ENCODE measurements at places on chromosomes 3 and 15.

GRCh38 chr3:127700406-127700805 lies 27.7 kb downstream of the ABTB1 start:
- DNase-seq = no peak

GRCh38 chr3:114285648-114286230 lies 8.1 kb upstream of the TIGIT start:
- DNase-seq = no peak

- DNase-seq = no peak
Observed at GRCh38 chr3:64422192-64422591, 196.9 kb upstream of the PRICKLE2 start.

- no peak for DNase-seq
Observed at GRCh38 chr15:23602124-23602523, 36.6 kb downstream of the MKRN3 start.

- DNase-seq = no peak
Observed at GRCh38 chr3:30448450-30449289, 157.7 kb upstream of the TGFBR2 start.

DNA sequence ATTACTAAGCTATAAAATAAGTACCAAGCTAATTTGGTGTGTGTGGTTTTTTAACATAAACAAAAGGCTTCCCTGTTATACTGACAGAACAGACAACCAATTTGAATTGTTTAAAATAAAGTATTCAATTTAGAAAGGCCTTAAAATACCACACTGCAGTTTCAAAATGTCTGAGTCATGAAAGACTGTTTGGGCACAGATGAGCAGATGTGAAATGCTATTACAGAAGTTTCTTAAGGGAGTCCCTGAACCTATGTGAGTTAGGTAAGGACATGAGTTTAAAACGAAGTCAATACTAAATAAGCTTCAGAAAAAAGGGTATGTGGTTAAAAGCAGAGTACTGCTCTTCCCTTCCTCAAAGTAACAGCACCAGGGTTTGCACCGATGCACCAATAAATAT lies 69.7 kb upstream of the SETMAR start:
- DNase-seq = no peak

GRCh38 chr15:39669661-39670060 lies 88.8 kb downstream of the THBS1 start:
- no peak for DNase-seq

DNA sequence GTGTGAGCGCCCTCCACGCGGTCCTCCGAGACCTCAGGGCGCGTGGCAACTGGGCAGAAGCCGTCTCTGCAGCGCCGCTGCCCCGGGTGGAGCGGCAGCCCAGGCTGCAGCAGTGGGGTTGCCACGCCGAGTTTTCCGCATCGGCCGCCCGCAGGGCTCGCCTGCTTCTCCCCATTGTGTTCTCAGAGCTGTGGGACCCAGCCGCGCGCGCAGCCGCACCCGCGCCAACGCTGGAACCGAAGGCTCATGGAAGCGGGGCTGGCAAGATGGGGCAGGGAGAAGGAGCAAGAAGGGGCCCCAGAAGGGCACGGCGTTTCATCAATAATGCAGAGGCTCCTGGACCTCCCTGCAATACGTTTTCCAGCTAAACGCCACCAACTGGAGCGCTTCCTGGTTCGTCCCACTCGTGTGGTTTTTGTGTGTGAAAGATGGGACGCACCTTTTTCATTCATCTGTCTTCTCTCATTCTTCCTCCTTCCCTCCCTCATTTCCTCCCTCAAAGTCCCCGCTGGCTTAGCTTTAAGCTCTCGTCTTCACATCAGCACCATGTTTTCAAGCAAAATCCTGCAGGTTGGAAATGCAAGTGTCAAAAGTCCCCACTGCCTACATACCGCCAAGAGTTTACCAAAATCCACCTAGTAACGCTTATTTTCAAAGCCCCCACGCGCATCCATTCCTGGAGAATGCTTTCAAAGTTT lies 1.2 kb downstream of the ROBO1 start:
- no peak for DNase-seq

GRCh38 chr15:53588773-53589172 lies 170.7 kb downstream of the WDR72 start:
- no peak for DNase-seq

- no peak for DNase-seq
Observed at GRCh38 chr3:14791343-14791945, 27.3 kb upstream of the FGD5 start.

- no peak for DNase-seq
Observed at GRCh38 chr3:99330924-99331532, 307.4 kb upstream of the COL8A1 start.

DNA sequence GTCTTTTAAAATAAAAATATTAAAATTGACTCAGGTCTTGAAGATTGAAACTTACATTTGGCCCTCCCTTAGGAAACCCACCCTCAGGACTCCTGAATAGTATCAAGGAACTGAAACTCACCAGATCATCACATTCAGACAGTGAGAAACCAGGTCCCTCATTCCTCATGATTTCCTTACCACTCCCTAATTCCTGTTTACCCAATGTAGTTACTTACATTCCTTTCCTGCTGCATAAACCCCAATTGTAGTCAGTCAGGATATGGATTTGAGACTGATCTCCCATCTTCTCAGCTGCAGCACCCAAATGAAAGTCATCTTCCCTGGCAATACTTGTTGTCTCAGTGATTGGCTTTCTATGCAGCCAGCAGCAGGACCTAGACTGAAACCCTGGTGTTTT lies 8.6 kb downstream of the ATP13A4 start:
- DNase-seq = no peak

- no peak for DNase-seq
Observed at GRCh38 chr3:141920701-141921100, 44.3 kb downstream of the ATP1B3 start.

GRCh38 chr3:45010811-45011333 lies 15.2 kb upstream of the CLEC3B start:
- DNase-seq = no peak

GRCh38 chr3:123157598-123158287 lies 44.0 kb upstream of the SEC22A start:
- DNase-seq = no peak

DNA sequence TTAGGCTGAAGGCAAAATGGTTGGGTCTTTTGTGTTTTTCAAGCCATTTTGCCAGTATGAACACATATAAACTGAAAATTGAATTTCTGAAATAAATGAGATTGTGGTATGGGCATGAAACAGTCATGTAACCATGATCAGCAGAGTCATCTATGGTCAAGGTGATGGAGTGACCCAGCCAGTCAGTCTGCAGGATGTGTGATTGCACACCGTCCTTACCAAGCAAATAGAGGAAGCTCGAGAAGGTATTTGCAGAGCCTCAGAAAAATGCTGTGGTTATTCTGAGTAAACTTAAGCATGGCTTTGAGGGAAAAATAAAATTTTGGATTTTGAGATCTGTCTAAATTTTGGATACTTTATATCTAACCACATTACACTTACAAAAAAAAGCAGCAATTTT lies 95.9 kb upstream of the RNF7 start:
- DNase-seq = no peak

DNA sequence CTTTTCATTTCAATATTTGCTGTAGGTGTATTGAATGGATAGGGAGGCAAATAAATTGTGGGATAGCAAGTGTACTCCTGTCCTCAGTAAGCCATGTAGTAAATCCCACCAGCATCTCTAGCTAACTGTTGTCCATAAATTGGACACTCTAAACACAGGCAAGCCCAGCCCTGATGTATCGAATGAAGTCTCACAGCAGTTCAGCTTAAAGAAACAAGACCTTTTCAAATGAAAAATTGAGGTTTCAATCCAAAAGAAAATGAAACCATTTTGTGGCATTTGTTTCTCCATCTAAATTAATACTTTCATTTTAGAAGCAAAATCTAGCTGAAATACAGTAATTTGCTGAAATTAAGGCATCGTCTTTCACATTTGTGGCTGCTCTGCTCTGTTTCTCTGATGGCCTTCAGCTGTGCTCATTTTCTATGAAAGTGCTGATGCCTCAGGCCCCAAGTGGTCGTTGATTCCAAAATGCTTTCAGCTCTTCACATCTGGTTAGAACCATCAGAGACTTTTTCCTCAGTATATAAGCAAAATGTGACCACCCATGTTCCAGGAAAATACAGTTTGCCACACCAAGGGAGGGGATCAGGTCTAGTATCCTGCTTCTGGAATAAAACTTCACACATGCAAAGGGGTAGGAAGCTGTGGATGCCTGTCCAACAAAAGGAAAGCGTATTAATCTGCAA lies 245.0 kb downstream of the ZMAT3 start:
- no peak for DNase-seq

DNA sequence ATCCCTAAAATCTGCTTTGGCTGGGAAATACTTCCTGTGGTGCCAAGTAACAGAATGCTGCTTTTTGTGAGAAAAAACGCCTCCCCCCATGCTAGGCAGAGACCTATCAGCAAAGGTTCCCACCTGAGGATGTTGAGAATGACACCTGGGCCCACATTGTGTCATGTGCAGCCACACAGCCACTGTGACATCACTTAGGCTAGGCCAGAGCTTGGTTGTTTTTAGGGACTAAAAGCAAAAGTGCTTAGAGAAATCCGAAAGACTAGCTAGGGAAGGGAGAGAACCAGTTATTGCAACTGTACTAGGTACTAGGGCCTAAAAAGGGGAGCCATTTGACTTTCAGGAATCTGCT lies 6.2 kb downstream of the ZDHHC3 start:
- DNase-seq = no peak

GRCh38 chr3:76177610-76178009 lies 392.3 kb upstream of the ZNF717 start:
- DNase-seq = no peak

DNA sequence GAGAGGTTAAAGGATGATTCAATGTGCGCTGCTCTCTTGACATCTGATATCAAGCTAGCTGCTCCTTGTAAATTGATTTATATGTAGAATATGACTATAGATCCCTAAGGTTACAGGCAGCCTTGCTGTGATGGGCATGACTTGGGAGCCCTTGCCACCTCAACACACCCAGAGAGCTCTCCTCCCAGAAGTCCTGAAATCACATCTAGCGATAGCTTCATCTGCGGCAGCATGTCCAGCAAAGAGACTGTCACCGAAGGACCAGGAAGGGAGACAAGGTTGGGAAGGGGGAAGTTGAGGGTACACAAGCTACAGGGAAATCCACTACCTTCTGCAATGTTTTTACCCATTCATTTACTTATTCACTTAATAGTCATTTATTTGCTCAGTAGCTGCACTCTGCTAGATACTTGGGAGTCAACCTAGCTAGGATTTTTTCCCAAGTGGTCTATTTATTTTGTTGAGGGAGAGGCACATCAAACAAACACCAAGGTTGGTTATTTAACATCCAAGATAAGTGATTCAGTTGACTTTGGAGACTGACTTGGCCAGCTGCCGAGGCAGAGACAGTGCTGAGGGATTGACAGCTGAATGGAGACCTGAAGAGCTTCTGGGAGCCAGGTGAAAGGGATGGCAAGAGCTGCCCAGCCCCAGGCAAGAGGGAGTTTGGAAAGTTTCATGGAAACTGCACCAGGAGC lies 205.8 kb upstream of the IL12A start:
- DNase-seq = no peak

GRCh38 chr15:86036243-86036642 lies 43.4 kb upstream of the AGBL1 start:
- no peak for DNase-seq

DNA sequence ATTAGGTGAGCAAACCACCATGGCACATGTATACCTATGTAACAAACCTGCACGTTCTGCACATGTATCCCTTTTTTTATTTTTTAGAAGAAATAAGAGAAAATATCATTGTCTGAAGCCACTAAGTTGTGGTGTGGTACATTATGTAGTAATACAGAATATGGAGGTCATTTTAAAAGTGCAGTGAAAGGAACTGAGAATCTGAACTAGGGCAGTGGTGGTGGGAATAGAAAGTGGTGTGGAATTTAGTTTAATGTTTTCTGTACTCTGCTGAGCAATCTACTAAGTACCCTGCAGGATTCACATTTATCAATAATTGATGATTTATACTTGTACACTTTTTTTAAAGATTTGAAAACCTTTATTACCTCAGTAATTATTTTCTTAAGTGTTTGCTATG lies 283.5 kb downstream of the CHL1 start:
- no peak for DNase-seq

- no peak for DNase-seq
Observed at GRCh38 chr3:120864541-120864940, 43.5 kb upstream of the STXBP5L start.

DNA sequence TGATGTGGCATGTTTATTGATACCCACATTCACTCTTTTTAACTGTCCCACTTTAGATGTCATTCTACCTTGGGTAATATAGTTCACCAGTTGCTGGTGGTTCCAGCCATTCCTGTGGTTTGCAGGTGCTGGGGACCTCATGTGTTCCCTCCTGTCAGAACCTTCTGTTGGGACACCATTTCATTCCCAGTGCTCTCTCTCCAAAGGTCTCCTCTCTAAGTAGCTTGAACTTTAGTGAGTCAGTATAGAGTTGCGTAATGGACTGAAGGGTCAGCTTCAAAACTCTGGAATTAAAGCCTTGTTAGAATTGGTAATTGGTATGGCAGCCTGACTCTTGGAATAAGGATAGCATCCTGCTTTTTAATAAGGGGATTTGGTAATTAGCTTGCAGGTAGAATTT lies 108.5 kb downstream of the PLCL2 start:
- DNase-seq = no peak

DNA sequence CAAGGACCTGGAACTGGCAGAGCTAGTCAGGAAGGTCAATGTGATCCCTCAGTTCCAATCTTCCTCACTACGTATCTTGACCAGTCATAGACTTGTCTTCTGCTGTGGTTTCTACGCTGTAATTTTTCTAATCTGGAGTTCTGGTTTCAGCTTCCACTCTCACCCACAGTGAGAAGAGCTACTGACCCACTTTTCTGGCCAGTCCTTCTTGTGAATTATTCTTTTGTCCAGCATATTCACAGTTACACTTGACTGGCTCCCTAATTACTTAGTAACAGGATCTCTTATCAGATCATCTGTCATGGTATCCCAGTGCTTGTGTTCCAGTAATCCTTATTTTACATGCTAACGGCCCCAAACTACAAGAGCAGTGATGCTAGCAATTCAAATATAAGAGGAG lies 72.4 kb upstream of the MME start:
- no peak for DNase-seq

GRCh38 chr3:159739969-159740368 lies 248.7 kb upstream of the IL12A start:
- no peak for DNase-seq

GRCh38 chr15:87736891-87737389 lies 519.6 kb downstream of the NTRK3 start:
- no peak for DNase-seq

GRCh38 chr15:71747128-71748083 lies 62.9 kb upstream of the NR2E3 start:
- no peak for DNase-seq

DNA sequence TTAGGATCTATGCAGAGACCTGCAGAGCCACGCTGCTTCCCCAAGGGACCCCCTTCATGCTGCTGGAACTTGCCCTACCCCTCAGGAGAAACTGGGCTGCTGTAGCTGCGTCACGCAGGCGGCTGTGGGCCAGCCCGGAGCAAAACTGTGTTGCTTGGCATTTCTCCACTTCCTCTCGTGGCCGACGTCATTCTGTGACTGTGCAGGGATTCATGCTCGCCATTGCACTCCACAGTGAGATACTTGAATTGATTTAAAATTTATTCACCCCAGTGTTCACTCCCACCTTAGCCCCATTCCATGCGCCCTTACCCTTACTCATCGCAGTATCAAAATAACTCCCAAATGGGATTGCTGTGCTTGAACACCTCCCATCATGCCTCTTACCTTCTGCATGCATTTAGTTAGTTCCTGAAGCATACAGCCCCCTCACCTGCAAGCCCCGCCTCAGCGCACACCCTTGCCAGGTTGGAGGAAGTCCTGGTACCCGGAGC lies 45.7 kb downstream of the TMEM44 start:
- no peak for DNase-seq

- DNase-seq = no peak
Observed at GRCh38 chr3:62888180-62888579, 13.0 kb upstream of the CADPS start.

Data from GM12864 (cell line).